Stimulated activated CD8-positive, alpha-beta memory T cell treated with anti-CD3 and anti-CD28 coated beads, Interleukin-7, amount 100 ng/mL, for 1 hour (primary cell): ENCODE measurements at places on chromosomes 2 and 18.

GRCh38 chr18:48475635-48476549 lies 62.9 kb upstream of the CTIF start:
- no peak for DNase-seq

- DNase-seq = no peak
Observed at GRCh38 chr2:196846295-196846694, 37.1 kb upstream of the C2orf66 start.

DNA sequence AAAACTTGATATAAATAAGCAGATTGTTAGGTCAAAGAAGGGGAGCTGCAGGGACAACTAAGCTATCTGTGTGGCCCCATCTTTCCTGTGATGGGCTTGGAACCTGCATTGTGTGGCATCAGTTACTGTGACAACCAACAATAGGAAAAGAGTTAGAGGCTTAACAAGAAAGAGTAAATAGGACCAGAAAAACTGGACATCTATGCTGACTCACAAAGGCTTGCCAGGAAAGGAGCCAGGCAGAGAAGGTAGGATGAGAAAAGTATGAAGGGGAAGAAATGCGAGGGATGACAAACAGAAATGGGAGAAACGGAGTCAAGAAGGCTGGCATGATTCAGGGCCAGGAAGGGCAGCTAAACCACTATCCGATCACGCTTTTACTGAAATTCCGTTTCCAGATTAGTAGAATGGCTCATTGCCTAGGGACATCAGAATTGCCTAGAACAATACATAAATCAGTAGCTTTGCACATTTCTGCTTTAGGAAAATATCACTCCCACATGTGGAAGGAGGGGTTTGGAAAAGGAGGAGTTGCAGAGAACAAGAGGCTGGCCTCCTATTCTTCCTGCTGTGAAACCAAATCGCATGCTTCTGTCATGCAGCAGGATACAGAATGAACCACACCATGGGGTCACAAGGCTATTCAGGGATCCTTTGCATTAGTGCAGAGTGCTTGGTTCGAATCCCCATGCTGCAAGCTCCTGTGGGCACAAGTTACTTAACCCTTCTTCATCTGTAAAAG lies 7.3 kb downstream of the PLA2R1 start:
- DNase-seq = no peak

DNA sequence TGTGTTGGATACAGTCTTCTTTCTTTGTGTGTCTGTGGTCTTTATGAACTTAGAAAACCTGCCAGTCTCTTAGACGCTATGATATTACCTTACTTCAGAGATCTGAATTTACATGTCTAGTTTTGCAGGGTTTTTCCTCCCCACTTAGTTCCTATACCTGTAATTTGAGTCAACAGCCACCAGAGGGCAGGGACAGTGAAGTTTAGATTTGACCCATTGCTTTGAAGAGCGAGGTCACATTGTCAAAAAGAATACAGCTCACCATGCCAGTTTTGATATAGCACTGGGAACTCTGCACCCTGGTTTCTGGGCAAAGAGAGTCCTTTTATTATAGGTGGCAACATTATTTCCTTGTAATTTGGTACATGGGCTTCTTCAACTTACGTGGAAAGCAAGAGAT lies 102.3 kb downstream of the MAPK4 start:
- no peak for DNase-seq

GRCh38 chr2:28436525-28437051 lies 43.9 kb downstream of the FOSL2 start:
- no peak for DNase-seq
